ENCODE measurements at places on chromosomes 12 and 14.

DNA sequence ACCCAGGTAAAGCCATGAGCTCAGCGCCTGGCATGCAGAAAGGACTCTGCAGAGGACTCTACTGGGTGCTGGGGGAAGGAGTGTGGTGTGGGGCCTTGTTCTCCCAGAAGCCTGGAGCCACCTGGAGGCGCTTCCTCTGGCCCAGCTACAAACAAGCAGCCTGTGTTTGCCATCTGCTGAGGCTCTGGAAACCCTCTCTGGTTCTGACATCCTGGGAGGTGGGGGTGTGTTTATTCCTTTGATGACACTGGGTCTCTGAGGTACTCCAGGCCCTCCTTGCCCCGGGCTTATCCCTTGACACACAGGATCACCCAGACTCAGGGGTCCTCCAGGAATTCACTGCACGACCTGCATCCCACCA, 44.9 kb downstream of the RNF34 start:
- no peak for DNase-seq

- DNase-seq: no peak
Measured at GRCh38 chr12:94204499-94205247, 56.3 kb downstream of the PLXNC1 start.

- DNase-seq: no peak
Measured at GRCh38 chr12:132003846-132004245, 54.1 kb downstream of the EP400 start.

GRCh38 chr12:51238037-51238509, 553 bp upstream of the DAZAP2 start:
- DNase-seq: peak; percentile 27

- DNase-seq: no peak
Measured at GRCh38 chr12:5267603-5268423, 164.1 kb upstream of the NTF3 start.

DNA sequence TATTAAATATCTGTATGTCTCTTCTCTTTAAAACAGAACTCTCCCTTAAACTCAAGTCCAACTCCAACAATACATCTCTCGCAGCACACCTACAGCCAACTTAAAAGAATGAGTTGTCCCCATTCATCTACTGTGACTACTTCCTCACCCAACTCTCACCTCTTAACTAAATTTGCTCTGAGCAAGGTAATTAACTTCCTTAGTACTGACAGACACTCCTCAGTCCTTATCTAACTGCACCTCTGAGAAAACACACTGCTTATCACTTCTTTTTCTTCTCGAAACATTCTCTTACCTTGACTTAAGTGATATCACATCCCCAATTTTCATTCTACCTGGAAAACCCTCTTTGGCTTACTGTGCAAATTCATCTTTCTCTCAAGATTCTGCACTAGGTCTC, 7.0 kb downstream of the ERGIC2 start:
- DNase-seq: no peak

DNA sequence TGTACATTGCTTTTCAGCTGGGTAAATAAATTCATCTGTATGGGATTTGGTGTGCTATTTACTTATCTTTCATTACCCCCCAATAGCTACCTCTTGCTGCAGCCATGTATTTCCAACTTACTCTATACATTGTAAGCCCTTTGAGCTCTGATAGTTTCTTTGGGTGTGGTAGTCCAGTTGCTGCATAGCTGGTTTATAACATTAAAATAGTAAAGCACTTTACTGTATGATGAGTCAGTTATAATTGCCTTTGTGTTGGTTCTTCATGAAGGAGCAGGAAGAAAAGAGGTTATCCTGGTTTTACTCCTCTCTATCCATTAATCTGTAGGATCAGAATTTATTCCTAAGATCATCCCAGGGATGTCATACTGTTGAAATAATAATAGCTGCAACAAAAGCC, 15.7 kb downstream of the TBC1D30 start:
- DNase-seq: no peak

- DNase-seq: no peak
Measured at GRCh38 chr14:71592361-71592760, 339.9 kb upstream of the RGS6 start.

GRCh38 chr12:13318231-13319015, 121.9 kb downstream of the EMP1 start:
- no peak for DNase-seq

DNA sequence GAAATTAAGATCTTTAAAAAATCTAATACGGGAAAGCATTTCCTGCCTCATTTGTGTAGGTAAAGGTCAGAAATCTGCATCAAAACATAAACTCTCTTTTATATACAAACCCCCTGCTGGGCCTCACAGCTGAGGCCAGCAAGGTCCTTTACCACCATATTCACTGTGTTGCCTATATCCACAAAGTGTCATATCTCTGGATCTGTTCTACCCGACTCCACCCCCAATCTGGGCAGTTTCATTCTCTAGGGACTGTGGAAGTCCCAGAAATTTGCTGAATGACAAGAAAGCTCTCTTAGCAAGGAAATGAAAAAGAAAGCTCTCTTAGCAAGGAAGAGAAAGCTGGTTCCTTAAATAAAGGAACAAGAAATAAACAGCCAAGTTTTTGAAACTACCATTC, 301.7 kb downstream of the KCNH5 start:
- no peak for DNase-seq

DNA sequence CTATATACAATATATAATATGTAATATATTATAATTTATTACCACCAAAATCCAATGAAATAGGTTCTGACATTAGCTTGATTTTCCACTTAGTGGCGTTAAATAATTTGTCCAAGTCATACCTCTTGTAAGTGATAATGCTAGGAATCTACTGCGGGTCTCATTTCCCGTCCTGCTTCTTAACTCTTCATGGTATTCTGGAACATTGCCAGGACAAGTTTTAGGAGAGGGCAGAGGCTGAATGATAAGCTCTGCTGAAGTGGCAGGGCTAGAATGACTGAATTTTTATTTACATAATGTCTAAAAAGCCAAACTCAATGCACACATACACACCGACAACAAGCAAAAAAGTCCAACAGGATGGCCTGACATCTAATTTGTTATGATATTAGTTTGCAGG, 70.4 kb upstream of the PTPRQ start:
- no peak for DNase-seq

GRCh38 chr14:29028973-29029582, 262.5 kb downstream of the FOXG1 start:
- DNase-seq: no peak

DNA sequence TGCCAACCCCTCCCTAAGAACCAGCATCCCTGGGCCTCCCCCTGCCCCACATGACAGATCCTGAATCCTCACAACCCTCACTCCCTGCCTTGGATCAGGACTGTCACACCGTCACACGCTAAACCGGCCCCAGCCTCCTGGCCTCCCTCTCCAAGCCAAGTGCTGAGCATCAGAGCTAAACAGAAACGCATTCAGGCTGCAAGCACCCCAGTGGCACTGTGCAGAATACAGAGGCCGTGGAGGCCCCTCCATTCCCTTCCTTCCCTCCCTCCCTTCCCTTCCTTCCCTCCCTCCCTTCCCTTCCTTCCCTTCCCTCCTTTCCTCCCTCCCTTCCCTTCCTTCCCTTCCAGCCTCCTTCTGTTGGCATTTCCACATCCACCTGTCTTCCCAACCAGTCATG, 12.6 kb downstream of the POLE start:
- no peak for DNase-seq

DNA sequence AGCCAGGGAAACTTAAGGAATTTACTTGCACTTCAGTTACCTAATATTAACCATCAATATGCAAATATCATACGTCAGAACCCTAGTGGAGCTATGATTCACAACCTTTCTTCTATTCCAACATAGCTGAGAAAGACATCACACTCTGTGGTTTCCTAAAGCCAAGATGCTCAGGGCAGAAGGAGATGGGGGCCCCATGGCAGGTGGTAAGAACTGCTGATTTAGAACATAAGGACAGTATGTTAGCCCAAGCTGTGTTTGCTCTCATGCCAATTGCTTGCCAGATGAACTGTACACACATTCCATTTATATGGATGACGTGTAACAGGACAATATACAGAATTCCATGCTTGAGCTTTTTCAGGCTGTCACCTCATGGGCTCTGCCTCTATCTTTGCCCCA, 34.6 kb downstream of the HECTD4 start:
- no peak for DNase-seq

- no peak for DNase-seq
Measured at GRCh38 chr12:118330421-118331018, 42.2 kb downstream of the TAOK3 start.

Measured in right hindlimb (tissue), 1 donor.